ENCODE measurements at places on chromosomes 6 and 20.

DNA sequence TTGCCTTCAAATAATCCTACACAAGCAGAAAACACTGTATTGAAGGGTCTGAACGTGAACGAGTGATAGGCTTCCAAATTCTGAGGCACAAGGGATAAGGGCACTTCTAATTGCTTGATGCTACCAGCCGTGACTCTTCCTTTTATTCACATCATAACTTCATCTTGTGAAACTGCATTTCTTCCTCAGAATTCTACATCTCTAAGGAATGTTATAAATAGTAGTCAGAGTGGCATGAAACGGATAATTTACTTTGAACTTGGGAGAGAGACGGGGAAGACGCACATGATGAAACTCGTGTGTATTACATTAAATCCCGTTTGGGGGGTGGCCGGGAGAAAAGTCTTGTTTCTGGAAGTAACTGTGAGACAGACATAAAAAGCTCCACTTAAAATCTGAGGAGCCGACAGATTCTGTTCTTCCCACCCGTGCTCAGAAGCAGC is 754 bp downstream of the HDDC2 start:
- no peak for DNase-seq

DNA sequence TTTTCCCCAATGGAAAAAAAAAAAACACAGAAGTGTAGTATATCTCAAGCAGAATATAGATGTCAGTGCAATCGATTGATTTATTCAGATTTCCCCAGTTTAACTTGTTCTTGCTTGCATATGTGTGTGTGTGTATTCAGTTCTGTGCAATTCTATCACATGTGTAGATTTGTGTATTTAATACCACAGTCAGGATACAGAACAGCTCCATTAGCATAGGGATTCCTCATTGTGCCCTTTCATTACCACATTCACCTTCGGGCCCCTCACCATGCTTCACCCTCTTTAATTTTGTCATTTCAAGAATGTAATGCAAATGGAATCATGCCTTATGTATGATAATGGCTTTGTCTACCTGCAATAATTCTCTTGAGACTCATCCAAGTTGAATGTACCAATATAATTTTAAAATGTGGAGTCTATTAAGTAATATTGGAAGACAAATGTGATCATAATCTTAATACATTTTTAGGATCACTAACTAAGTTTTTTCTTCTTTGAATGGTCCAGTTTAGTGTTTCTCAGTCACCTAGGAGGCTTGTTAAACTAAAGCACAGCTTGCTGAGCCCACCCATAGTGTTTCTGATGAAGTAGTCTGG is 187.9 kb downstream of the TENT5A start:
- no peak for DNase-seq

DNA sequence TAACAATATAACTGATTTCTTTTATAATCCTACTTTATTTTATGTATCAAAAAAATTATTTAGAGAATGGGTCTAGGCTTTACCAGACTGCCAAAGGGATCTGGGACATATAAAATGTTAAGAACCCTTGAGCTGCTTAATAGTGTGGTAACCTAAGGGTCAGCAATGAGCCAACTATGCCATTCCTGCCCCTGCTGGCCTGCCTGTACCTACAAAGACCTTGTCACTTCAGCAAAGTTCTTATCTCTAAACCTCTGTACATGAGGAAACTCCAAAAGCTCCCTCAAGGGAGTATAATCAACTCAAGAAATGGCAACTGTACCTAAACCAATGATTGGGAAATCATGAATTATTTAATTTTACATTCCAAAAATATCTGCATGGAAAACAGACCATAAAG is 266.9 kb downstream of the PKHD1 start:
- DNase-seq, result no peak

DNA sequence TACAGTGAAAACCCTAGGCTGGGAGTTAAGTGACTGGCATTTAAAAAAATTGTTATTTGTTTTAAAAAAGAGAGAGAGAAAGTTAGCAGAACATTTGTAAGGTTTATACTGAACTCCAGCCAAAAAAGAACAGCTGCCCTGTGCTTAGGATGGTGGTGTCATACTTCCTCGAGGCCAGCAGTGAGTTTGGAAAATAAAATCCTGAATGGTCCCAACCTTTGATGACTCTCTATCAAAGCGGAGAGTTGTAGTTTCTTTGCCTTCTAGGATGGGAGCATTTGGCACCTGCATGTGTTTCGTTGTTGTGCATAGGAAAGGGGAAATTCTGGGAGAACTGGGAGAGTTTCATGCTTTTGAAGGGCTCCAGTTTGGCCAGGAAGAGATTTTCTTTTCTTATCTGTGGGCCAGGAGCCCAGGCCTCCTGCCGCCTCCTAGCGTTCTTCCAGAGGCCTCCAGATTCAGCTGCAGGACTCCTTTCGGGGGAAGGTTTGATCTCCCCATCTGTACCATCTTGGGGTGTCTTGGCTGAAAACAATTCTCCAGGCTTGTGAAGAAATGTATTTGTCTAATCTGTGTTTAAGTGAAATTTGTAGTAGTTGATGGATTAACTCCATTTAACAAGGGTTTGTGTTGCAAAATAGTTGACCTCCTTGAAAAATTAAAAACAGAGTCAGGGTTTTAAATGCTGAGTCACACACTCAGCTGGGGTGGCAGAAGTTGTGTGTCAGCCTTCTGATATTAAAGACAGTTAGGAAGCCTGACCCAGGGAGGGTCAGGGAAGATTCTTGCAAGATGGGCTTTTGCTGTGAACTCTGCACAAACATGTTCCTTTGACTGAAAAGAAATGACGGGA is 63.4 kb downstream of the TXNDC5 start:
- DNase-seq, result no peak

Data from NCI-H2171 (cell line).